Left ventricle myocardium inferior (tissue), 1 donor: ENCODE measurements at places on chromosomes 7 and 10. TPM values are rescaled to one million over a fixed set of nuclear protein-coding genes. Genes with fewer than 3 reads are reported as not detected.

- DNase-seq = no peak
Measured at GRCh38 chr10:44126291-44126717, 258.6 kb downstream of the CXCL12 start.

GRCh38 chr7:44287488-44288380, 37.7 kb downstream of the CAMK2B start:
- peak; percentile 6 for DNase-seq

DNA sequence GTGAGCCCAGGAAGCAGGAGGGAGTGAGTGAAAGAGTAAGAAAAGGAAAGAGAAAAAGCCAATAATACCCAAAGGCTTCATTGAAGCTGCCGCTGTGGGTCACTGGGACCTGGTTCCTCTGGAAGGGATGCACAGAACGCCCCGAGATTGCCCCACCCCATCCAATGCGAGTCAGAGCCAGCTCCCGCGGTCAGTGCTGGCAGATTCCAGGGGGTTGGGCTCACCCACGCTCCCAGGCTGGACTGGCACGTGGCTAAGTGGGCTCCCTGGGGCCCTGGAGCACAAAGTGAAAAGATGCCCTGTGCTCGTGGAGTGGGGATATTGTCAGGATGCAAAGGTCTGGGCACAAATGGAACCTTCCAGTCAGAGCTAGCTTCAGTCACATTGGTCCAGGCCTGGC, 117.0 kb downstream of the OAT start:
- no peak for DNase-seq

- no peak for DNase-seq
Measured at GRCh38 chr10:6558759-6559461, 21.2 kb downstream of the PRKCQ start.

DNA sequence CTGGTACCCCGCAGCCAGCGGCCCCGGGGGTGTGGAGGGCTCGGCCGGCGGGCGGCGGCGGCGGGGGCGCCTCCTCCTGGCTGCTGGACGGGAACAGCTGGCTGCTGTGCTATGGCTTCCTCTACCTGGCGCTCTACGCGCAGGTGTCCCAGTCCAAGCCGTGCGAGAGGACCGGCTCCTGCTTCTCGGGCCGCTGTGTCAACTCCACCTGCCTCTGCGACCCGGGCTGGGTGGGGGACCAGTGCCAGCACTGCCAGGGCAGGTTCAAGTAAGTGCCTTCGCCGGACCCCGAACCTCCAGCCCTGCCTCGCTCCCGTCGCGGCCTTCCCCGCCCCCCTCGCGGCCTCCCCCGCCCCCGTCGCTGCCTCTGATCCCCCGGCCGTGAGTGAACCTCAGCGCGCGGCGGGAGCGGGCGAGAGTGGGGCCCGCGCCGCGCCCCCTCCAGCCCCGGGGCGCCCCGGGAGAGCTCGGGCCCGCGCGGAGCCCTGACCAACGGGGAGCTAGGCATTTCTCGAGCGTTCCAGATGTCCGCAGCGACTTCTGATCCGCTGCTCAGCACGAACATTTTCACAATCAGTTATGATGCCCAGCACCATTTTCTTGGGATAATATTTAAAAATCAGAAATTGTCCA, 727 bp downstream of the ATRNL1 start:
- no peak for DNase-seq

- DNase-seq = no peak
Measured at GRCh38 chr7:137305901-137306621, 37.5 kb downstream of the PTN start.

- DNase-seq = no peak
Measured at GRCh38 chr10:37682617-37683016, 174.8 kb downstream of the ZNF248 start.

- no peak for DNase-seq
Measured at GRCh38 chr10:72881291-72881690, 12.2 kb upstream of the OIT3 start.

DNA sequence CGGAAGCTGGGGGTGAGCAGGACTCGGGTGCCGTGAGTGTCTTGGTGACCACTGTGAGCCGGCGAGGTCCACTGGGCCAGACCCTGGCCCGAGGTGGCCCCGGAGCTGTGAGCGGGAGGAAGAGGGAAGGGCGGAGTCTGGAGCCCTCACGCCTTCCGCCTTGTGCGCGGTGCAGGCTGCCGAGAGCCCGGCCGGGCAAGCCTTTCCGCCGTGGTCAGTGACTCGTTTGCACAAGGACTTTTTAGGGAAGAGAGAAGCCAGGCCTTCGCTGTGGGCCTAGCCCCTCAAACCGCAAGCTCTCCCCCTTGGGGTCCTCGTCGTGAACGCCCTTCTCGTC, 40.9 kb upstream of the ZNF32 start:
- DNase-seq = peak; percentile 78

- DNase-seq = no peak
Measured at GRCh38 chr10:15842556-15843169, 17.6 kb downstream of the MINDY3 start.

DNA sequence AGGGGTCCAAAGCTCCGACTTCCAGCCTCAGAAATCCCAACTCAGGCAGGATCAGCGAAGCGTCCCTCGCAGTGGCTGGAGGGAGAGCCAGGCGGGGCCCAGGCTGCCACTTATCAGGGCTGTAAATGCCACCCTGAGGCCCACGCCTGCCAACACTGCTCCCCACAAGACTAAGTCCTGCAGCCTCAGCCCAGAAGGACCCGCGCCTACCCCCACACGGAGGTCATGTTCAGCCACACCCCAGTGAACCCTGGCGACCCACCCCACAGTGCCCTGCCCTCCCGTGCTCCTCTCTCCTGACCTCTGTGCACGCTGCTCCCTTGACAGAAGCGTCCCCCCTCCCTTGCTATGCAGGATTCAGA, 3.2 kb downstream of the PSMG3 start:
- no peak for DNase-seq

DNA sequence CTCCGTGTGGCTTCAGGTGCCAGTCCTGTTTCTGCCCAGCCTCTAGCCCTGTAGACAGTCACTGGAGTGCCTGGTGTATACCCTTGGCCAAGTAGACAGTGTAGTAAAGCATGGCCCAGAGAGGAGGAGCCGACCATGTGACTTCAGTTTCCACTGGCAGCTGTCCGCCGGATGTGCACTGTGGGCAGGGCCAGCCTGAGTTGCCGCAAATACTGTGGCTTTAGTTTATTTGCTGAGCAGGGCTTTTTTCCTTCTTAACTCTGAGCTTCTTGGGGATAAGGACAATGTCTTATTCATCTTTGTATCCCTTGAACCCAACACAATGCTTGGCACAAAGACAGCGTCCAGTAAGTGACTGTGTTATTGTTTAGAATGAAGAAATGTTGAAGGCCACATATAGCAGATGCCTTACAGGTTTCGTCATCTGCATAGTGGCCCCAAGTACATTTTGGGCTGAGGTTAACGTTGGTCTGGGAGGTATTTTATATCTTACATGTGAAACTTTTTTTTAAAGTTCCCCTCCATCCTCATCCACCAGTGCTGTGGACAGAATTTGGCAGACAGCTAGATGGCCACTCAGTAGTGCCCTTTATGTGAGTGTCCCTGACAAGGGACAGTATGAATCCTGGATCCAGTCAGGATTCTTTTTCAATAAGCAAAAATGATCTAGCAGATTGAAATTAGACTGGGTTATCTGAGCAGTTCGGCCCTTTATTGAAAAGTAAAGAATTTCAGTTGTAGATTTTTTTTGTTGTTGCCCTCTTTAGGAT, 40.6 kb downstream of the CYP17A1 start:
- DNase-seq = peak; percentile 91

DNA sequence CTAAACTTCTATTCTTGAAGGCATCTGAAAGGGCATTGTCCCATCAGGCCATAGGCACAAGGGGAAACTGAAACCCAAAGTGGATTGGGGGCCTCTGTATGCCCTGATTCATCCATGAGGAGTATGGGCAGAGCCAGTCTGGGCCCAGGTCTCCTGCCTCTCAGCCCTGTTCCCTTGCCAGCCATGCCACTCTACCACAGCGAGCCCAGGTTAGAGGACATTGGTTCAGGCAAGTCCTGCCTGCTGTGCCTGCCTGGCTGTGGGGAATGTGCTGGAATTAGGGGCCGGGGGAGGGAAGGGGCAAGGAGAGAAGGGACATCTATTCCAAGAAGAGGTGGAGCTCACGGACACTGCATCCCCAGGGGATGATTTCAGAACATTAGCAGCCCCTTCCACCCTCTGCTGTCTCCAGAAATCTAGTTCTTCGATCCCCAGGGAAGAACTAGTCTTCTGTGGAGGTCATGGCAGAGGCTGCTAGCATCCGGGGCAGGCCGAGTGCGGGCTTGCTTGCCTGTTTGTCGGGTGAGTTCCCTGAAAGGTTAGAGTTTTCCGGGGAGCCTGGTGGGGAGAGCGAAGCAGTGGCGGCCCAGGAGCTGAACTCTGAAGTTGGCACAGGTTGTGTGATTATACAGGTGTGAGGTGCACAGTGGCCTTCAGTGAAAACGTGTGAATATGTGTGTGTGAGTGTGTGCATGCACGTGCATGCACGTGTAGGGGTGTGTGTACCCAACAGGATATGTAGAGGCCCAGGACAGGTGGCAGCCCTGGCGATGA, 37.8 kb downstream of the TBATA start:
- DNase-seq = no peak

GRCh38 chr7:139526578-139527544, 3.4 kb downstream of the CLEC2L start:
- no peak for DNase-seq

DNA sequence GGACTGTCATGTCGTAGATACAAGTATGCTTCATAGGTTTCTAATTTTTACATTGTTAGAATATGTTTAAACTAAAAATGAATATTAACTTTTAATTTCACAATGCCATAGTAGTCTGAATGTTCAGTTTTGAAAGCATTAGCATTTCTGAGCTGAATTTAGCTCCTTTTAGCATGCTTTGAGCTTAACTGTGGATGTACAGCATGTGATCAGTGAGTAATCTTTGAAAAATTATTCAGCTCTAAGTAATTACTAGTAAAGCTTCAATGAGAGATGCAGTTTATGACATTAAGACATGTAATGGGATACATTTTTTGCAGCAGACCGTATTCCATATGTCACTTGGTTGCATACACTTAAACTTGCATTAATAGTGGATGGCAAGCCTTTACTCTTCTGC, 114.1 kb upstream of the WNT16 start:
- DNase-seq = no peak

DNA sequence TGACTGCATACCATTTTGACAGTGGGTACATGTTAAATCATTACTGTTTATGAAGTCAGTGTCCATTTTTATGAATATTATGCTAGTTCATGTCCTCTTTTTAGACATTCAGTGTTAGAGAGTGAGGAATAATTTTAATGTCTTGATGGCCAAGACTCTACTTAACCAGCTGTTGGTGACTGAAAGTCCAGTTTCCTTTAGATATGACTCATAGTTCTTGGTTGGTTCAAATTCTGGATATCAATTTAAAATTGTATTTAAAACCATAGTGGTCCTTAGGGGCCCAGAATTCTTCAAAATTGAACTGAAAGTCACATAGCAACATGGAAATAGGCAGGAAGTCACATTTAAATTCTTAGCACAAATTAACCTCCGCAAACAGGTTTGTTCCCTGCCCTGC, 196.5 kb upstream of the PRPS1L1 start:
- DNase-seq = no peak

TAS2R4 gene
- 0.25 TPM for total RNA-seq

CROT gene
- 8.8 TPM for total RNA-seq

UBN2 gene
- total RNA-seq = 14.4 TPM

DPP6 gene
- total RNA-seq = 0.25 TPM

RHOBTB1 gene
- 16.6 TPM for total RNA-seq

CTNNA3 gene
- total RNA-seq = 159 TPM

AKR1C4 gene
- not detected for total RNA-seq

STAMBPL1 gene
- total RNA-seq = 2.5 TPM

GJD4 gene
- total RNA-seq = not detected

SPAM1 gene
- total RNA-seq = not detected

GALNT17 gene
- total RNA-seq = 95.3 TPM

NACAD gene
- total RNA-seq = 3.8 TPM

LIPN gene
- not detected for total RNA-seq

CFAP43 gene
- total RNA-seq = not detected

TMEM60 gene
- 8.2 TPM for total RNA-seq

CALML5 gene
- not detected for total RNA-seq

DNAJC1 gene
- 12.0 TPM for total RNA-seq
